ENCODE measurements at places on chromosomes 7 and 10.
A peak's percentile ranks its signal among the peaks of the same experiment; 100 is the strongest.

DNA sequence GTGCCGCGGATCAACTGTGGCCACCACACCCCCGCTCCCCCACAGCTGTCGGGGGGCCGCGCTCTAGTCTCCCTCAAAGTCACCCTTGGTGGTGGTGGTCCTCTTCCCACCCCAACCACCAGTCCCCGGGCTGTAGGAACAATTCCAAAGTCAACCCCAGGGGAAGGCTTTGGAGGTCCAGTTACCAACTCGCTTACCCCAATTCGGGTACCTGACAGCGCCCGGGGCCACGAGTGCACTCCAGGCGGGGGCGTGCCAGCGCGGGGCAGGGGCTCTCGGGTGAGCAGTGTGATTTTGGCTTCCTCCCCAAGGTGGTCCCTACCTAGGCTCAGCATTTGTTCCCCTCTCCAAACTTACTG, 584 bp upstream of the ZMIZ1 start:
- no peak for DNase-seq

DNA sequence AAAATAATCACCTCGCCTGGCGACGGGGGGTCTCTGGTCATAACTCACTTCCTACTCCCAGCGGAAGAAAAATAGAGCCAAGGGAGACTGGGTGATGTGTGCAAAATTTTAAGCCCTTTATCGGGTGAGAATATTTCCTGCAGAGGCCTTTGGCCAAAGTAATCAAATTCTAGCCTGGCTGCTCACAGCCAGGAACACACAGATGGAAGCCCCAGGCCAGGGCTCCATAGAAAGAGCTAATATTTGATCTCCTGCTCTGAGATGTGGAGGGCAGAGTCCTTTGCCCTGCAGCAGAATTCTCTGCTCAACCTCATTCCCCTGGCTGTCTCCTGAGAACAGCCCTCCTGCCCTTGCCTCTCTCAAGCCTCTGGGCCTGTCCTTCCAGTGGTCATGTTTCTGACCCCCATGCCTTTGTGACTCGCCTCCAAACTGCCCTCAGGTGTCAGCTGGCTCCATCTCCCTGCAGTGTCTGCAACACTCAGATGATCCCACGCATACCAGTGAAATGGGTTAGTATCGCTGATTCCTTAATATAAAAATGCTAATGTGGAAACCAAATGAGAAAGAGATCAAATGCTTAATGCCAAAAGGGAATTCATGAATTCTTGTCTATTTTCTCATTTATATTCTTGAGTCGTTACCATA, 34.5 kb downstream of the FRMD4A start:
- DNase-seq: no peak

DNA sequence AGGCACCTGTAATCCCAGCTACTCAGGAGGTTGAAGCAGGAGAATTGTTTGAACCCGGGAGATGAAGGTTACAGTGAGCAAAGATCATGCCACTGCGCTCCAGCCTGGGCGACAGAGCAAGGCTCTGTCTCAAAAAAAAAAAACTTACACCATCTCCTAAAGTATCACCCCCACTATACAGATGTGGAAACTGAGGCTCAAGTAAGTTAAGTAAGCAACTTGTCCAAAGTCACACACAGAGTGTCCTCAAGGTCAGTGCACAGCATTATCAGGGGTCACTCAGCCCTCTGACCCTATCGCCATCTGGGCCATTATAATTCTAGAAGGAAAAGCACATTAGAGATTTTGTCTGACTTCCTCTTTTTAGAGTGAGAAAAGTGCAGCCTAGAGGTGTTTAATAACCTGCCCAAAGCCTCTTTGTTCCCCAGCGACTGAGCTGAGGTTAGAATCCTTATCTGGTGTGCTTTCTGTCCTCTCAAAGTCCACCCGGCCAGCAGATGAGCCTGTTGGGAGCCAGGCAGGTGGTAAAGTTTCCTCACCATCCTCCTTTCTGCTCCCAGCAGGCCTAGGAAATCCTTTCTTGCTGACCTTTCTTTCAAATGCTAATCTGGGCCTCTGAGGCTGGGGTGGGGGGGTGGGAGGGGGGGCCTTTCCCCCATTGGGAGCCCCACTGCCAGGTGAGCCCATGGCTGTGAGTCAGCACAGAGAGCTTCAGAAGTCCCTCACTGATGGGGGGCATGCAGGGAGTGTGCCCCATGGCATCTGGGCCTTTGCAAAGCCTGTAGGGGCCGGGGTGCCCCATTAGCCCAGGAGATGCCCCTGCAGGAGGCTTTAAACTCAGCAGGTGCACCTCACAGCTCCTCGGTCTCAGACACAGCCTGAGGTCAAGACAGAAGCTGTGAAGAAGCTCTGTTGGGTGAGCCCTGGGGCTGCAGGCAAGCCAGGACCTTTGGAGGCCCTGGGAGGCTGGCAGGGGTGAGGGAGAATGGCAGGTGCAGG, 12.0 kb upstream of the KCNMA1 start:
- no peak for DNase-seq

DNA sequence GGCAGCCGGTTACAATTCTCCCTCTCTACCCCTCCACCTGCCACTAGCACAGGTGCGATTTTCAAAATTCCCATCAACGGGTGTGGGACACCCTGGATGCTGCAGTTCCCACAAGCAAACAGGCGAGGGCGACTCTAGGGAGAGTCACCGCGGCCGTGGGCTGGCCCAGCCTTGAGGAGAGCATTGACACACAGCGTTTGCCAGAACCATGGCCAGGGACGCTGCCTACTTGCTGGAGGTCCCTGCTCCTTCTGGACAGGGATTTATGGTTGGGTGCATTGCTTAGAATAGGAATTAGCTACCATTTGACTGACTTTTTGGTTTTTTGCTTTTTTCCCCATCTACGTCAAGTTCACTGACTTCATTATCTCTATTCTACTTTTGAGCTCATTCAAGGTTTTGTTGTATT, 19.0 kb upstream of the CLDN4 start:
- DNase-seq: peak; percentile 51

GRCh38 chr10:6343305-6344010, 140.7 kb downstream of the PFKFB3 start:
- DNase-seq: peak; percentile 23

- DNase-seq: no peak
These were observed 28.7 kb downstream of the DGKI start for GRCh38 chr7:137818036-137818435.

DNA sequence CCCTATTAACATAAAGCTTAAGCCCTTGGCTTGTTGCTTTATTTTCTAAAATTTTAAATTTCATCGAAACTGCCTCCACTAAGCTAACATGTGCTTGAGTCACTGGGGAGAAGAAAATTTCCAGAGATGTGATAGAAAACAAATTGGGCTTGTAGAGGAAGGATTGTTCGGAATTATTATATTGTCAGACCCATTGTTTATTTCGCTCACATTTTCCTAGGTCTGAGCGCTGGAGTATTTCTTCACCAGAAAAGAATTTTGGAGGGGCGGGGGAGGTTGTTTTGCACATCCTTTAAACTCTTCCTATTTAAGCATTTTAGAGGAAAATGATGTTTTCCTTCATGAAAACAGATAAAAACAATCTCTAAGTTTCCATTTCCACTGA, 29.1 kb downstream of the CELF2 start:
- DNase-seq: no peak

- peak; percentile 57 for DNase-seq
These were observed 101.1 kb upstream of the PPIF start for GRCh38 chr10:79246209-79246581.

- peak; percentile 91 for DNase-seq
These were observed 24.4 kb upstream of the PPIF start for GRCh38 chr10:79322616-79323543.

GRCh38 chr7:33981671-33982424, 76.5 kb downstream of the BMPER start:
- peak; percentile 95 for DNase-seq

DNA sequence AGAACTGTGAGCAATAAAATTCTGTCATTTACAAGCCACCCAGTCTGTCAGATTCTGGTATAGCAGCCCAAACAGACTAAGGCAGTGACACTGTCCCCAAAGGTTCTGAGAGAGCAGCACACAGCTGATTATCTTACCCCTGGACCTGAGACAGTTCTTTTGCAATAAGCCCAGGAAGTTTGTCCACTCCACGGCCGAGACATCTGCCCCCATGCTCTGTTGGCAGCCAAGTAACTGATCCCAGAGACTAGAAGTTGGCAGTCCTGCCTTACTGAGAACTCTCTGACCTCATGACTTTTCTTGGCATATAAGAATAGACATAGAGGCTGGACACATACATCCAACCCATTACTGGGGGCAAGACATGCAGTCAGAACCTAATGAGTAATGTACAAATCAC, 243.0 kb upstream of the GRB10 start:
- DNase-seq: peak; percentile 45

GRCh38 chr7:110557136-110557535, 533.8 kb upstream of the LRRN3 start:
- DNase-seq: no peak

GRCh38 chr10:59623133-59624121, 86.2 kb downstream of the SLC16A9 start:
- no peak for DNase-seq

DNA sequence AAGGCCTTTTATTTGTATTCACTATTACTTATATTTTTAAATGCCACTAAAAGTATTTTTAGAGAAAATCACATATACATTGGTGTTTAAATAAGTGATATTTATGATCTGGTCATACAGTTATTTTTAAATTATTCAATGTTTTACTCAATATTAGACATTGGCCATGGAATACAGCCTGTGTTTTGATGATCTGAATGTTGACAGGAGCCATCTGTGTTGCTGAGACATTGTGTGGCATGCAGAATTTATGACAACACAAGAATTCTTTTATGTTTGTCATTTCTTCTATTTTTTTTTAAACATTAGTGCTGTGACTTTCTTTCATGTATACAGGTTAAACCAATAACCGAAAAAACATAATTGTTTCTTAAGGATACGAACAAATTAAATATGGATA, 156.2 kb downstream of the CCSER2 start:
- no peak for DNase-seq

DNA sequence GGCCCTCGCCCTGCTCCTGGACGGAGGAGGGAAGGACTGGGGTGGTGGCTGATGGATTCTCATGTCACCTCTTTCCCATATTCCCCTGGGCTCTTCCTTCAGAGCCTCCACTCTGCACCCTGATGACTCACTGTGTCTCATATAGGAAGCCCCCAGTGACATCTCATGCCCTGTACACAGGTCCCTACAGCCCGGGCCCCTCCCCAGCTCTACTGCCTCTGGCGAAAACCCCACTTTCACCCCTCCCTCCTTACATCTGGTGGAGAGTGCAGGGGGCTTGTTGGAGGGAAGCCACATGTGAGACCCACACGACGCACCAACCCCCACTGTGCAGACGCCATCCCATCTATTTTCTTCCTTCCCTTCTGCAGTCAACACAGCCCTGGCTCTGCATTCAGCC, 72.8 kb upstream of the ZNF479 start:
- no peak for DNase-seq

DNA sequence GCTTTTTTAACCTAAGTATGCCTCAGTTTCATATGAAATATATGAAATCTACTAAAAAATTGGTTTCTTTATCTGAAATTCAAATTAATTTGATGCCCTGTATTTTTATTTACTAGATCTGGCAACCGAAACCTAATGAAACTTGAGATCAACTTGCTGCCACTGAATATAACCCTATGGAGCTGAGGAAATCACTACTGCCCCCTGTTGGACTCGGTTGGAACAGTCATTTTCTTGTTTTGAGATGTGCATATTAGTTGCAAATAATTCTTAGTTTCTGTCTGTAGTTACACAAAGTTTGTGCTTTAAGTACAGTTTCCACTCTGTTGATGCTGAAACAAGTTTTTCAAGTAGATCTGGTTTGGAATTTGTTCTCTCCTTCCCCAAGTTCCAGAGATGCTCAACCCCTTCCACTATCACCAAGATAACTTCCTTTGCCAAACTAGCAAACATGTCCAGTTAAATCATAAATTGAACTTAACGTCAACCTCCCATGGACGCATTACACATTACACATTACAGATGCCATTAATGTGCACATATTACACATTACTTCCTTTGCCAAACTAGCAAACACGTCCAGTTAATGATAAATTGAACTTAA, 22.2 kb upstream of the EXOC4 start:
- DNase-seq: peak; percentile 49

DNA sequence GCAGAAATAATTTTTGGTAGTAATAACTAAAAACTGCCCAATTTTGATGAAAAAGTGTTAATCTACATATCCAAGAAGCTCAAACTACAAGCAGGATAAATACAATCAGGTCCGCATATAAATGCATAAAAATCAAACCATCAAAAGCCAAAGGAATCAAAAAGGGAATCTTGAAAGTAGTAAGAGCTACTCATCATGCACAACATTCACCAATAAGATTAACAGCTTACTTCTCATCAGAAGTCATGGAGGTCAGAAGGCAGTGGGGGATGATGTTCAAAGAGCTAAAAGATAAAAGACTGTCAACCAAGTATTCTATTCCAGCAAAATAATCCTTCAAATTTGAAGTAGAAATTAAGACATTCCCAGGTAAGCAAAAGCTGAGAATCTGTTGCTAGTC, 76.4 kb downstream of the CRPPA start:
- DNase-seq: no peak

- peak; percentile 12 for DNase-seq
These were observed 91.8 kb downstream of the RGS10 start for GRCh38 chr10:119450606-119451299.

GRCh38 chr7:115096262-115096661, 174.4 kb downstream of the MDFIC start:
- no peak for DNase-seq

DNA sequence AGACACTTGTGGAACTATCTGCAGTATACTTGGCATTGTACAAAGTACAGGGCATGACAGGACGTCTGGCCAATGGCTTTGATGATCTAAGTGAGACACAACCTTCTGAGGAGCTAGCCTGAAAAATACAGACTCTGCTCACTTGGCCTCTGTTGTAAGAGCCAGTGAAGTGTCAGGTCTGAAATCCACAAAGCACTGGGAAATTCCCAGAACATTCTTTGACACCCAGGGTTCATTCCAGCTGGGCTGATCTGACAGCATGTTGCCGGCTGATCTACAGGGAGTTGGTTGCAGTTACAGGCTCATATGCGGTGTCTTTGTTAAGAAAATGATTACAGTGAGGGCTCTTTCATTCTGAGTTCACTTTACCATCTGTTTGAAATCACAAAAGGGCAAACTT, 354.6 kb downstream of the PHF14 start:
- DNase-seq: peak; percentile 15

GRCh38 chr7:157523371-157523765, 186.6 kb downstream of the DNAJB6 start:
- DNase-seq: no peak
